GM12891 (cell line): ENCODE measurements at places on chromosomes 3 and 15.

GRCh38 chr3:157515398-157515797, 12.2 kb upstream of the VEPH1 start:
- DNase-seq, result no peak

DNA sequence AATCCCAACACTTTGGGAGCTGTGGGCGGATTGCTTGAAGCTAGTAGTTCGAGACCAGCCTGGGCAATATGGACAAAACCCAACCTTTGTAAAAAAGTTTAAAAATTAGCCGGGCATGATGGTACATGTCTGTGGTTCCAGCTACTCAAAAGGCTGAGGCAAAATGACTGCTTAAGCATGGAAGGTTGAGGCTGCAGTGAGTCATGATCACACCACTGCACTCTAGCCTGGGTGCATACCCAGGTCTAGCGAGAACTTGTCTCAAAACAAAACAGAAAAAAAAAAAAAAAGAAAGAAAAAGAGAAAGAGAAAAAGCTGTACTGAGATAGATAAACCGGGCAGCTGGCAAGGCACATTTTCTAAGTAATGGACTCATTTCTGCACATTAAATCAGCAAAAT, 10.6 kb downstream of the ARPP19 start:
- no peak for DNase-seq

- no peak for DNase-seq
Observed at GRCh38 chr3:71504250-71505036, 79.1 kb downstream of the FOXP1 start.

- no peak for DNase-seq
Observed at GRCh38 chr3:140403079-140403478, 274.8 kb upstream of the TRIM42 start.

GRCh38 chr3:122392868-122393844, 9.2 kb downstream of the FAM162A start:
- DNase-seq, result peak; percentile 7

GRCh38 chr15:55361048-55361447, 42.0 kb downstream of the PIGB start:
- no peak for DNase-seq

- DNase-seq, result no peak
Observed at GRCh38 chr15:89071471-89071870, 16.8 kb upstream of the ABHD2 start.

GRCh38 chr3:36943601-36944000, 1.3 kb downstream of the TRANK1 start:
- no peak for DNase-seq

DNA sequence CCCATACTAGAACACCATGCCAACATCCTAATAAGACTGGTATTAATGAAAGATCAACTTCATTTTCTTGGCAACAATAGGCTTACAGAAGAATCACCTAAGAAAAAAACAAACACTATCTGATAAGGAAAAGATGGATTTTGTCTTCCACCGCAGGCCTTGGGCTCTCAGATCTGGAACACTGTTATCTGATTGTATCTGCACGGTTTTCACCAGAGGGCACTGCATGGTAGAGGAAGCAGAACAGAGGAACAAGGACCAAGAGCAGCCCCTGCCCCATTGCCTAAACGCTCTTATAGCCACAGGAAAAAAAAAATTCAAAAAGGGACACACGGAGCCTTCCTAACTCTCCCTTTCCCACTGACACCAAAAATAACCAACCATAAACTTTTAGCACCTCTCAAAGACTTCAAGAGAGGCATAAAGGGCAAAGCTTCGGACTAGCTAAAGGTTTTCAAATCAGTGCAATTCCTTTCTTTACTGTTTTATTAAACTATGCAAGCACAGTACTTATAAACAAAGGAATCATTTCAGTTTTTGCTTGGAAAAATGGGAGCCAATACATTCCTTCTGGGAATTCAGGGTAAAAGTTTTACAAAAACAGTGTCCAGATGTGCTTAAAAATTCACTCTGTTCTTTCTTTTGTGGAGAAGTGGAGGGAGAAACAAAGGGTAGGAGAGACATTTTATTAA, 23.3 kb downstream of the IL17RD start:
- no peak for DNase-seq

DNA sequence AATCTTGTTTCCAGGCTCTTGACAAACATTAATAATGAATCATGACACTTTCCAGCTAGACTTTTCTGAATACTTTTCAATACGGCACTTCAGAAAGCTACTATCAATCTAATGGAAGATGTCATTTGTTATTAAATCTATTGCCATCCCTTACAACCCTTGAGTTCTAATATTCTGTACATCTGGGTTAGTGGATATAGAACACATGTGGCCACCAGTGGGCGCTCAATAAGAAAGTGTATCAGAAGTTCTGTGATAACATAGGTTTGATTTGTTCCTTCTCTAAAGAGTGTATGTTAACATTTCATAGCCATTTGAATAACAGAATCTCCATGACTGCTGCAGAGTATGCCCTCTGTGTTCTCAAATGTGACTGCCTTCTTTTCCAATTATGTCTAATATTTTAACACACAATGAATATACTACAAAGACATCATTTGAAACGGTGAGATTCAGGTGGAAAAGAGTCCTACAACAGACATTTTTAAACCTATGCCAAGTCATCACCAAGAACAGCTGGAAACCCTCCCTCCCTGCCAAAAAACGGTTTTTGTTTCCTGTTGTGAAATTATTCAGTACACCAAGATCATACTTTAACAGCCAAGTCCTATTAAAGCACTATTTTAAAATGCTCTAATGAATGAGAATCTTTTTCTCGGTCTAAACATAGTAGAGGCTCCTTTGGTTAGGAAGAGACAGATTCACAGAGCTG, 22.2 kb downstream of the ALDH1A2 start:
- DNase-seq, result no peak

GRCh38 chr3:47296562-47297302, 14.0 kb downstream of the KLHL18 start:
- no peak for DNase-seq

- DNase-seq, result no peak
Observed at GRCh38 chr15:89428246-89428645, 68.1 kb downstream of the RHCG start.

DNA sequence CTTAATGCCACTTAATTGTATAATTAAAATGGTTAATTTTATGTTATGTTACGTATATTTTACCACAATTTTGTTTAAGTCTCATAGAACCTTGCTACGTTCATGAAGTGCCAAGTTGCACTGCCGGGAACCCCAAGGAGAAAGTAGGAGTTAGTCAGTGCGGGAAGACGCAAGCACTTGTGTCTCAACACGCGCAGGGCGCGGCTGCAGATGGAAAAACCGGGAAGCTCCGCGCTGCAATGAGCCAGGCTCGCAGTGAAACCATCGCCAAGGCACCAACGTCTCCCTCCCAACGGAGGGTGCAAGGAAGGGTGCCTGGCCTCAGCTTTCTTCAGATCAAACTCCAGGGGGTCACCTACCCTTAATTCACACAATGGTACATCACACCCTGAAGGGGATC, 21.6 kb downstream of the MAGI1 start:
- DNase-seq, result no peak

GRCh38 chr15:86797135-86797534, 717.5 kb downstream of the AGBL1 start:
- no peak for DNase-seq
